ENCODE measurements at places on chromosomes 11 and 22. TPM values are rescaled to one million over a fixed set of nuclear protein-coding genes. Genes with fewer than 3 reads are reported as not detected.

GRCh38 chr11:12272821-12273617 is 104.4 kb upstream of the PARVA start:
- no peak overlapping the region for H3K27ac ChIP-seq
- H3K4me3 ChIP-seq, result no peak overlapping the region
- no peaks in the 10 kb centered on the region for H3K27me3 ChIP-seq
- no peak for DNase-seq

- no peaks in the 10 kb centered on the region for H3K36me3 ChIP-seq
- no peak overlapping the region for H3K4me3 ChIP-seq
- no peaks in the 10 kb centered on the region for H3K4me1 ChIP-seq
- H3K27me3 ChIP-seq, result no peaks in the 10 kb centered on the region
Observed at GRCh38 chr11:19552656-19553260, 159.9 kb upstream of the NAV2 start.

GRCh38 chr11:46251954-46252353 is 25.5 kb upstream of the CREB3L1 start:
- H3K27ac ChIP-seq, result no peak overlapping the region
- no peaks in the 10 kb centered on the region for H3K36me3 ChIP-seq
- no peaks in the 10 kb centered on the region for H3K4me1 ChIP-seq
- H3K4me3 ChIP-seq, result no peak overlapping the region
- no peaks in the 10 kb centered on the region for H3K27me3 ChIP-seq

DNA sequence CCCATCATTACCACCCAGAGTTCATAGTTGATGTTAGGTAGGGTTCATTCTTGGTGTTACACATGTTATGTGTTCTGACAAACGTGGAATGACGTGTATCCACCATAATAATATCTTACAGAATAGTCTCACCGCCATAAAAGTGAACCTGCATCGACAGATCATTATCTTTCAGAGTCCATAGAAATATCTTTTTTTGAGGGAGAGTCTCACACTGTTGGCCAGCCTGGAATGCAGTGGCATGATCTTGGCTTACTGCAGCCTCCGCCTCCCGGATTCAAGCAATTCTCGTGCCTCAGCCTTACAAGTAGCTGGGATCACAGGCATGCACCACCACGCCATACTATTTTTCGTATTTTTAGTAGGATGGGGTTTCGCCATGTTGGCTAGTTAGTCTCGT is 113.9 kb downstream of the BCR start:
- H3K36me3 ChIP-seq, result peaks cover 29% of the 10 kb centered on the region
- no peak for DNase-seq
- no peaks in the 10 kb centered on the region for H3K27me3 ChIP-seq
- no peak overlapping the region for H3K27ac ChIP-seq

The SCT gene
- total RNA-seq, result 0.58 TPM

DNA sequence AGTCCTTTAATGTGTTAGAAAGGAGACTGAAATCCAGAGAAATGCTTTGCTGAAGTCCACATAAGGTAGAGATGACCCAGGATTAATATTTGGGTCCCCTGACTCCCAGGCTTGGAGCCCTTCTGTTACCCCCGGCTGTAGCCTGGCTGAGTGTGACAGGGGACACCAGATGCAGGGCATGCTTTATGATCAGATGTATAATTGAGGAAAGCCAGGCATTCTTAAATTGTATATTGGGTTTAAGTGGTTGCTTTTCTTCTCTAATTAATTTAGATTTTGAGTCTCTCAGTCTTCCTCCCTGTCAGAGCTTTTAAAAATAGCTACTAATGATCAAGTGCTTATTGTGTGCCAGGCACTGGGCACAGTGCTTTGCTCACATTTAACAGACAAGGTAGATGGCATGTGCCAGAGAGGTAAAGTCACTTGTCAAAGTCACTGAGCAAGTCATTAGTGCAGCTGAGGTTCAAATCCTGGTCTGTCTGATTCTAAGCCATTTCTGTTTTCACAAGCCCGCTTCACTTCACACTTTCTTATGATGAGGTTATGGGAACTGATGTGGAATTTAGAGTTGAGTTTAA is 7.9 kb downstream of the ZNRF3 start:
- H3K27me3 ChIP-seq, result no peaks in the 10 kb centered on the region
- H3K27ac ChIP-seq, result no peak overlapping the region
- H3K4me3 ChIP-seq, result no peak overlapping the region
- no peaks in the 10 kb centered on the region for H3K36me3 ChIP-seq
- DNase-seq, result no peak
- peaks cover 11% of the 10 kb centered on the region for H3K4me1 ChIP-seq

DNA sequence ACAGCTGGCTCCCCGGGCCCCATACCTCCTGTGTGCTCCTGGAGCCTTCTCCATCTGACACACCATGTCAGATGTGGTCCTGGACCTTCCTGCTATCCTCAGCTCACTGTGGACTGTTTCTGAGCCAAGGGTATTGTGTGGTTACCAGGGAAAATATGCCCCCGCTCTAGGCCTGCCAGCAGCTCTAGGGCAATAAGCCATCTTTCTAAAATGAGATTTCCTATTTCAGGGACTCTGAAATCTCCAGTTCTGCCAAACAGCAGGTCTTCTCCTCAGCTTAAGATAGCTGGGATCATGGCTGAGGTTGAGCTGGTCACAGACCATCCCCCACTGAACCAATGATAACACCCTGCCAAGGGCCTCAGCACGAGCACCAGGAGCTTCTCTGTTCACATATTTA is 227.6 kb downstream of the ST3GAL4 start:
- H3K4me3 ChIP-seq, result no peak overlapping the region
- no peaks in the 10 kb centered on the region for H3K27me3 ChIP-seq
- H3K36me3 ChIP-seq, result no peaks in the 10 kb centered on the region
- no peak overlapping the region for H3K27ac ChIP-seq
- DNase-seq, result no peak

GRCh38 chr11:45920531-45921477 is 1.7 kb upstream of the LARGE2 start:
- peaks cover 19% of the 10 kb centered on the region for H3K4me1 ChIP-seq
- H3K4me3 ChIP-seq, result no peak overlapping the region
- no peaks in the 10 kb centered on the region for H3K27me3 ChIP-seq
- peak; percentile 25 for DNase-seq
- H3K36me3 ChIP-seq, result no peaks in the 10 kb centered on the region

- H3K4me1 ChIP-seq, result no peaks in the 10 kb centered on the region
- no peak for DNase-seq
- H3K27me3 ChIP-seq, result no peaks in the 10 kb centered on the region
- H3K36me3 ChIP-seq, result no peaks in the 10 kb centered on the region
Observed at GRCh38 chr11:112889446-112889845, 71.8 kb upstream of the NCAM1 start.
